H9 (cell line): ENCODE measurements at places on chromosomes 5 and 9. TPM values are rescaled to one million over a fixed set of nuclear protein-coding genes. Genes with fewer than 3 reads are reported as not detected.

GRCh38 chr5:154365823-154366222 is 80.0 kb upstream of the SAP30L start:
- DNase-seq = no peak

The AGXT2 gene
- not detected in 2 replicates for total RNA-seq

DNA sequence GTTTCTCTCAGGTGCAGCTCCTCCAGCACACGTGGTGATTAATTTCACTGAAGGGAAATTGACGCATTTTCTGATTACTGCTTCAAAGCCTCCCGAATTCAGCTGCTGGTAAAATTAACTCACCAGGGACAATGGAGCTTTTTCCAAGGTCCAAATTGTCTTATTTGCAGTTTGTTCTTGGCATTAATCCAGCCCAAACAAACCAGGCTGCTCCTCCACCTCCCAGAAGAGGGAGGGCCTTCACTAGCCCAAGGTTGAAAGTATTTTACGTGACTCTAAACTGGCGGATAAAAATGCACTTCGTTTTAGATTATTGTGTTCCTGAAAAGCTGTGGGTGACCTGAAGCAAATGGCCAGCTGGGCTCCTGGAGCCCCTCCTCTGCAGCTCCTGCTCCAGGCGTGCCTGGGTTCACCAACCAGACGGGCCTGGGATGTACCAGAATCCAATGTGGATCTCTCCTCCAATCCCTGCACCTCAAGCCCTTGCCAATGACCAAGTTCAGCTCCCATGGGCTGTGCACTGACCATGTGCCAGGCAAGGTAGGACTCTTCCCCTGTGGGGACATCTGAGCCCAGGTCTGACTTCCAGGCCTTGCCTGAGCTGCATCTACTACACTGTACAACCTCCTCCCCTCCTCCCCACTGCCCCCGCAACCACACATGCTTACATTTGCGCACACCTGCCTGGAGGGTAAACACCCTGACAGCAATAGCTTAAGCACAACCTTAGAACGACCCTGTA is 193.4 kb downstream of the CDK5RAP2 start:
- no peak for DNase-seq

GRCh38 chr5:176676361-176676824 is 29.1 kb downstream of the TSPAN17 start:
- DNase-seq = no peak

The SLC22A4 gene
- total RNA-seq = 0.70 and 0.72 TPM in 2 replicates

DNA sequence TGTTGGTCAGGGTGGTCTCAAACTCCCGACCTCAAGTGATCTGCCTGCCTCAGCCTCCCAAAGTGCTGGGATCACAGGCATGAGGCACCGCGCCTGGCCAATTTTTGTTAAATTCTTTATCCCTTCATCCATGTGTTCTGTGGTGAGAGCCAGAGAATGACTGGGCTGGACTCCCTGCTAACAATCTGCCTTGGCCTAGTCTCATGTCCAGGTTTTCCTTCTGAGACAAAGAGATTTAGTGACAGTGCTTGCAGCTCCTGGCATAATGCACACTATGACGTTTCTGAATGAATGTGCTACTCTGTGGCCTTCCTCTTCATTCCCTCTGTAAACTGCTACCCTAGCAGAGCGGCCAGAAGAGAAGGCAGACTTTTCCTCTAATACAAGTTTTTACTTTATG is 79.3 kb downstream of the FOXD1 start:
- DNase-seq = no peak

- DNase-seq = no peak
These were observed 83.4 kb downstream of the SH3PXD2B start for GRCh38 chr5:172370648-172371545.
